Glutamatergic neuron (in vitro differentiated cells): ENCODE measurements at places on chromosomes 6 and 20.
A peak's percentile ranks its signal among the peaks of the same experiment; 100 is the strongest.

DNA sequence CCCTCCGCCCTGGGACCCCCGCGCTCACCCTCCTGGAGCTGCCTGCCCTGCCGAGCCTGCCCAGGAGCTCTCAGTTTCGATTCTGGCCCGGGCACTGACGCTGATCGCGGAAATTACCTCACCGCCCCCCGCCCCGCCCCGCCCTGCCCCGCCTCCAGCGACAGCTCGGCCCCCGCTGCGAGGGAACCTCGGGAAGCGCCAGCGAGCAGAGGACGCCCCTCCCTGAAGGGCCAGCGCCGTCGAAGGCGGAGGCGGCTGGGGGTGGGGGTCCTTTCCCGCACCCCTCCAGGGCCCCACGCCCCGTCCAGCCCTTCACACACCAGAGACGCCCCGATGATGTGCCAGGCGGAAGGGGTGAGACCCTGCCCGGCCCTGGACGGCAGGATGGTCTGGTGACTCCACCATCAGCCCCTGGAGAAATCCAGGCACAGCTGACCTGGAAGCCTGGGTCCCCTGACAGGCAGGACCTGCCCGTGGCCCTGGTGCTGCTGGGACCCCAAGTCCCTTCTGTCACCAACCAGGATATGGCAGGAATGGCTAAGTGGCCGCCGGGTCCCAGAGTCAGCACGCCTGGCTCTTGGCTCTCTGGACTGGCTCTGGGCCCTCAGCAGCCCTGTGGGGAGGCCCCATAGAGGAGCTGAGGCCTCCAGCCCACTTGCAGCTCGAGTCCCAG lies at the start of gene HELZ2:
Gene HELZ2, minus strand, starts transcription at position 84 of the 673 bp plus-strand sequence. CDS start 1,854 bp downstream, outside the sequence.
- DNase-seq = peak; percentile 74

GRCh38 chr6:88262332-88262731 lies 96.2 kb upstream of the CNR1 start:
- DNase-seq = no peak

GRCh38 chr6:132357120-132357519 lies 44.2 kb downstream of the MOXD1 start:
- DNase-seq = no peak

DNA sequence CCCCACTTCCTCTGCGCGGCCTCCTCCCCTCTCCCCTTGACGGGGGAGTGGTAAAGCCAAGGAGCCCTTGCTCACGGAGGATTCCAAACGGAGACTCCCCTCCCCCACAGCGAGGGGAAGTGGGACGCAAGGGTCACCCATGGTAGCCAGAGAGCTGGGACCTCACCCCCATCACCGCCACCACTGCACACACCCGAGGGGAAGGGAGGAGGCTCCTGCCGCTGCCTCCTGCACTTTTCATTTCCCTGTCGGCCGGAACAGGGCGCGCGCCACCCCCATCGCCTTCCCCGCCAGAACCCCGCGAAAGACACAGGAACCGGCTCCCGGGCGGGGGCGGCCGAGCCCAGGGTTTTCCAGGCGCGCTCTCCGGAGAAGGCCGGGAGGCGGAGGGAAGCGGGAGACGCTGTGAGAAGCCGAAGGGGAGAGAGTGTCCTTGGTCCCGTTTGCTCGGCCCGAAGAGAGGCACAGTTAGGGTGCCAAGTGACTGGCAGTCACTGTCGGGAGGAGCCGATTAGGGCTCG lies 789 bp downstream of the CCND3 start:
- peak; percentile 50 for DNase-seq

DNA sequence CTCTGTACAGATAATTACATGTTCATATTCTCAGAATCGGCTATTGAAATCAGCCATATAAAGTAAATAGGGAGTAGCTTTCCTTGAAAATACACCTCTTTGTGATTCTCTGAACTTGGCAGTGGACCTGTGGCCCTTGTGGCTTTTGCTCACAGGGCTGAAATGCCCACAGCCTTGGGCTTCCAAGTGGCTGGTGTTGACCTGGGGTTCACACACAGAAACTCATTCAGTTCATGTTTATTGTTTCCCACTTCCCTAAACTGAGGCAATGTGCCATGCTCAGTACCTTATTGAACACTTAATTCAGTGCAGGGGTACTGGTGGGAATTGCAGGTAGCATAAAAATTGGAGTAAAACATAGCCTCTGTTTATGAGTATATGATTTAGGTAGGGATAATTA lies 19.1 kb upstream of the TULP4 start:
- no peak for DNase-seq

DNA sequence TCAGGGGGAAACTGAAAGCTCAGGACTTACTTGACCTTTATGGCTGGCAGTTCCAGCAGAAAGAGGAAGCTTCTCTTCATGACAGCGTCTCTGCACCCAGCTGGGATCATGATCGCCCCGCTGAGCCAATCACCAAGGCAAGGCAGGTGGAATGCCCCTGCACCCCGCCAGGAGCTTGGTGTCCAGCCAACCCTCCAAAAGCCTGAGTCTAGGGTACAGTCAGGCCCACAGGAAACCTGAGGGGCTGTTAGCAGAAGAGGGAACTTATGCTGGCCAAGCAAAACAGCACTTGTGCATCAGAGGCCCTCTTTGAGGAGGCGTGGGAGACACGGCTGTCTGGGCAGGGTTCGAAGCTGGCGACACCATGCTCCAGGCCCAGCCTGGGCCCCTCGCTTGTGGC lies 188.3 kb upstream of the GMDS start:
- no peak for DNase-seq

GRCh38 chr20:62111148-62111547 lies 11.1 kb upstream of the LSM14B start:
- DNase-seq = no peak

GRCh38 chr6:35691027-35691824 lies 2.5 kb upstream of the FKBP5 start:
- no peak for DNase-seq

GRCh38 chr6:168291450-168291849 lies 28.1 kb downstream of the DACT2 start:
- DNase-seq = no peak

- no peak for DNase-seq
Measured at GRCh38 chr20:46895906-46896242, 1.2 kb downstream of the EYA2 start.

GRCh38 chr20:32524829-32525501 lies 60.2 kb downstream of the NOL4L start:
- DNase-seq = peak; percentile 29

GRCh38 chr20:32411955-32412706 lies 54.0 kb downstream of the ASXL1 start:
- no peak for DNase-seq

- DNase-seq = no peak
Measured at GRCh38 chr6:49980898-49981297, 11.5 kb upstream of the DEFB113 start.

GRCh38 chr6:75472885-75473284 lies 20.7 kb downstream of the FILIP1 start:
- no peak for DNase-seq

- no peak for DNase-seq
Measured at GRCh38 chr6:53912661-53913060, 117.9 kb downstream of the LRRC1 start.

DNA sequence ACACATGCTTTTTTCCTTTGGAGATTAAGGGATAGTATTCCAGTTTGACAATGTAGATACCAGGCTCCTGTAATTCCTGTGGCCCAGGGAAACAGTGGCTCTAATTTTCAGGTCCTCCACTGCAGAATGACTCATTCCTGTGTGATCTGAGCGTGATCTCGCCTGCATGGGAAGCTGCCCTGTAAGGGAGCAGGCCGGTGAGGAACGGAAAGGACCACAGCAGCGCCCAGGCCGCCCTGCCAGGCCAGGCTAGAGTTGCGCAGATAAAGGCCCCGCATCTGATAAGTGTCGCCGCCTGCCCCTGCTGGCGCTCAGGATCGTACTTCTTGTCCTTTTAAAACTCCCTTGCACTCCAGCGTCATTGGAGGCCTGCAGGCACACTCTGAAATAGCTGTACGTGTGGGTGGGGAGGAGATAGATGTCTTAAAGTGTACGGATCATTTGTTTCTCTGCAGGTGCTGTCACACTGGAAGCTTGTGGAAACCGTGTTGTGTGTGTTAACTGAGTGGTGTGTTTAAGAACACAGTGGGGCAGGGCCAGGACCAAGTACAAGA lies 60.7 kb downstream of the SYNJ2 start:
- no peak for DNase-seq

DNA sequence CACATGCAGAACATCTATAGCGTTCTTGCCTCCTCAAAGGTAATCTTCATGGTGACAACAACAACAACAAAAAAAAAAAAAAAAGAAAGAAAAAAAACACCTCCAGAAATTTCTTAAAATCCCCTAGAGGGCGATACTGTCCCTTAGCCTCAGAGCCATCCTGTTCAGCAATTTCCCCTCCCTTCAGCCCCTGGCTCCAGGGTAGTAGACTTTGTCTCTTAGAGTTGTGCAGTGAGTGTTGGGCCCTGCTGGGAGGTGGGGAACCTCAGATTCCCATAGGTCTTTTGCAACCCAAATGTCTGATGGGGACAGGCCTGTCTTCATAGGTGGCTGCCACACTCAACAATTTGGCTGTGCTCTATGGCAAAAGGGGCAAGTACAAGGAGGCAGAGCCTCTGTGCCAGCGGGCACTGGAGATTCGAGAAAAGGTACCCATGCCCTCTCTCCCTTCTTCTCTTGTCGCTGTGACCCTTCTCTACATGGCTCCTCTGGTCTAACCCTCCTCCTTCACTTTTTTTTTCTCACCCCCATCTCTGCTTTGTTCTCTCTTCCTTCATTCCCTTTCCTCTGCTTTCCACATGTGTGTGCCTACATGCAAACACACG lies 6.0 kb upstream of the PTK7 start:
- DNase-seq = no peak
